Activated T-cell treated with anti-CD3 and anti-CD28 coated beads for 4 hours (primary cell): ENCODE measurements at places on chromosomes 3 and 15.

- no peak for DNase-seq
Observed at GRCh38 chr15:92413510-92413909, 19.8 kb downstream of the ST8SIA2 start.

DNA sequence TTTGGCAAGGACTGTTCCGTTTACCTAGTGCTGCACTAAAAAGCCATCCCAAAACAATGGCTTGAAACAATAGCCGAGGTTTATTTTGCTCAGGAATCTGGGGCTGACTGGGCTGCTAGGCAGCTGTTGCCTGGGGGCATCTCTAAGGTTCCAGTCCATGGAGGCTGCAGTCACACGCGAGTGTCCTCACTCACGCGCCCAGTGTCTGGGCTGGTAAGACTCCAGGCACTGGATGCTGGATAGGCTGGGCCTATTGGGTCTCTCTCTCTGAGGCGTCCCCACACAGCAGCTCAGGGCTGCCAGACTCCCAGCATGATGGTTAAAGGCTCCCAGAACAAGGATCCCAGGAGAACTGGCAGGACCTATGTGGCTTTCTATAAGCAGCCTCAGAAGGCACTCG lies 34.2 kb downstream of the ALS2CL start:
- DNase-seq, result no peak

DNA sequence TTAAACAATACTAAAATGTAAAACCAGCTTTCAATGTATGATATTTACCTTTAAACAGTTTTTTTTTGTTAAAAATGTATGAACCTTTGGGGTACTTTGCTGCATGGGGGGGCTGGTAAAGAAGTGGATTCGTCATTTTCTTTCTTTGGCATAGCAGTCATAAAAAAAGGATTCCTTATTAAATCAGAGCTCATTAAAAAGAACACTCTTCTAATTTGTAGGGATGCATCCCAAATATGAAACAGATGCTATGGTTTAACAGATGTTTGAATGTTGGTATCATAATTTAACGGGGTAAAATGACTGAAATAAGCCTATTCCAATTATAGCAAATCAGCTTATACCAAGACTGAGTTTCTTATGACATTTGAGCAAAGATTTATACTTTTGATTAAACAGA lies 234.4 kb downstream of the BBX start:
- DNase-seq, result no peak

- DNase-seq, result no peak
Observed at GRCh38 chr3:193190146-193190786, 50.8 kb upstream of the PLAAT1 start.

- no peak for DNase-seq
Observed at GRCh38 chr3:65350801-65351476, 663.1 kb upstream of the ADAMTS9 start.

GRCh38 chr3:32816439-32817256 lies 1.1 kb upstream of the TRIM71 start:
- no peak for DNase-seq

GRCh38 chr3:188358787-188359493 lies 205.0 kb downstream of the LPP start:
- no peak for DNase-seq

- no peak for DNase-seq
Observed at GRCh38 chr3:129417326-129417725, 11.1 kb downstream of the EFCAB12 start.

- DNase-seq, result no peak
Observed at GRCh38 chr3:82654708-82655107, 893.3 kb upstream of the GBE1 start.

GRCh38 chr15:65824941-65825544 lies 33.0 kb upstream of the DENND4A start:
- no peak for DNase-seq

DNA sequence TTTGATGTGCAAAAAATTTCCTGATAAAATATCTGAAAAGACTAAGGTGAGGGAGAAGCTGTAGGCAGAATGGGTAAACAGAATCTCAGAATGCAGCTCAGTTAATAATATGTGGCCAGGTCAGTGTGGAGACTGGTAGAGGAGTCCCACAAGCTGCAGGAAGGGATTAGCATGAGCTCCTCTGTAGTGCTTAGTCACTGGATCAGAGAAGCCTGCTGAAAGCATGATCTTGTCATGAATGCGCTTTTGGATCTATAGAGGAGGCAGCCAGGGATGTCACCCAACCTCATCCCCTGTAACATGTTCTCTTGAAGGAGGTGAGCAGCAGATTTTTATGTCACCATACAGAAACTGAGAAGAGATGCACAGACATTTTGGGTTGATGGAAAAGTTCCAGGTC lies 1035.3 kb upstream of the GBE1 start:
- DNase-seq, result no peak

- DNase-seq, result no peak
Observed at GRCh38 chr15:64149893-64150578, 1.5 kb upstream of the SNX22 start.

GRCh38 chr3:9914559-9915253 lies 2.2 kb upstream of the IL17RC start:
- no peak for DNase-seq

- DNase-seq, result no peak
Observed at GRCh38 chr15:60534546-60534945, 55.6 kb upstream of the ICE2 start.

GRCh38 chr15:31163769-31164572 lies 62.4 kb upstream of the TRPM1 start:
- no peak for DNase-seq

GRCh38 chr15:63972801-63973200 lies 73.5 kb downstream of the DAPK2 start:
- no peak for DNase-seq

DNA sequence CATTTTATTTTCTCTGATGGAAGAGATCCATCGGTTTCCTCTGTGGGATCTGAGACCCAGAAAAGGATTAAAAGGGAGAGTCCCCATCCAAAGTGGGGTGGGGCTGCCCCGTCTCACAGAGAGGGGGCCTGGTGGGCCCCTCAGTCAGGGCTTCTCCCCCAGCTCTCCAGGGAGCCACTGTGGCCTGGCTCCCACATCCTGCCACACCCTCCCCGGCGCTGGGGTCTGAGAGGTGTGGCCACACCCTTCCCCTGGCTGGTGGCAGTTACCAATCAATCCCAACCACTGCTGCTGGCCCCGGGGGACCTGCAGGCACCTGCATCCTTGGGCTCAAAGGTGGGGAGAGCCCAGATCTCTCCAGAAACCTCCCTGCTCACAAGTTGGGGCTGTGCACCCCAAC lies 161.8 kb upstream of the IQSEC1 start:
- DNase-seq, result no peak

DNA sequence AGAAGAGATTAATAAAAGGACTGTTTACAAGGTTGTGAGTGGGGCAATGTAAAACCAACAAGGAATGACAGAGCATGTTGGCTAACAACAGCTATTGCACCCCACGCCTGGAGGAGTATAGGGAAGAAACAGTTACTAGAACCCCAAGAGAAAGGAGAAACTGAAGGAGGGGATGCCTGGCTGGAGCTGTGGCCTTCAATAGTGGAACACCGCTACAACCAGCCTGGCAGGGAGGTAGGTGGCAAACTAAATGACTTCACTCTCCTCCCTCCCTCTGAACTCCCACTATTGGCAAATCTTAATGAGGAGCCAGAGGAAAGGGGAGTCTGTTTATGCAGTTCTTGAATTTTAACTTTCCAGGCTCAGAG lies 7.2 kb upstream of the CD47 start:
- DNase-seq, result no peak
